ENCODE measurements at places on chromosomes 1 and 21.

- H3K27ac ChIP-seq: no peak overlapping the region
- no peaks in the 10 kb centered on the region for H3K27me3 ChIP-seq
- H3K4me1 ChIP-seq: no peaks in the 10 kb centered on the region
- no peak overlapping the region for H3K4me3 ChIP-seq
- DNase-seq: no peak
Observed at GRCh38 chr1:178953034-178953433, 72.7 kb upstream of the FAM20B start.

- no peak overlapping the region for H3K27ac ChIP-seq
- no peaks in the 10 kb centered on the region for H3K36me3 ChIP-seq
- peaks cover 12% of the 10 kb centered on the region for H3K27me3 ChIP-seq
- H3K4me3 ChIP-seq: no peak overlapping the region
- H3K4me1 ChIP-seq: no peaks in the 10 kb centered on the region
Observed at GRCh38 chr1:112054510-112054909, 65.0 kb upstream of the KCND3 start.

DNA sequence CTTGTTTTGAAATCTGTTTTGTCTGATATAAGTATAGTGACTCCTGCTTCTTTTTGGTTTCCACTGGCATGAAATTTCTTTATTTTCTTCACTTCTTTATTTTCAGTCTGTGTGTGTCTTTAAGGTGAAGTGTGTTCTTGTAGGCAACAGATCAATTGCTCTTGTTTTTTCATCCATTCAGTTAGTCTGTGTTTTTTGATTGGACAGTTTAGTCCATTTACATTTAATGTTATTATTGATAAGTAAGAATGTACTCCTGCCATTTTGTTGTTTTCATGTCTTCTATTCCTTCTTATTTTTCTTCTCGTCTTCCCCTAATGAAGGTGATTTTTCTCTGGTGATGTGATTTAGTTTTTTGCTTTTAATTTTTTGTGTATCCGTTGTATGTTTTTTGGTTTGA is 487.7 kb upstream of the PBX1 start:
- no peaks in the 10 kb centered on the region for H3K36me3 ChIP-seq
- H3K27ac ChIP-seq: no peak overlapping the region
- no peaks in the 10 kb centered on the region for H3K27me3 ChIP-seq
- no peak for DNase-seq
- no peak overlapping the region for H3K4me3 ChIP-seq
- no peaks in the 10 kb centered on the region for H3K4me1 ChIP-seq

DNA sequence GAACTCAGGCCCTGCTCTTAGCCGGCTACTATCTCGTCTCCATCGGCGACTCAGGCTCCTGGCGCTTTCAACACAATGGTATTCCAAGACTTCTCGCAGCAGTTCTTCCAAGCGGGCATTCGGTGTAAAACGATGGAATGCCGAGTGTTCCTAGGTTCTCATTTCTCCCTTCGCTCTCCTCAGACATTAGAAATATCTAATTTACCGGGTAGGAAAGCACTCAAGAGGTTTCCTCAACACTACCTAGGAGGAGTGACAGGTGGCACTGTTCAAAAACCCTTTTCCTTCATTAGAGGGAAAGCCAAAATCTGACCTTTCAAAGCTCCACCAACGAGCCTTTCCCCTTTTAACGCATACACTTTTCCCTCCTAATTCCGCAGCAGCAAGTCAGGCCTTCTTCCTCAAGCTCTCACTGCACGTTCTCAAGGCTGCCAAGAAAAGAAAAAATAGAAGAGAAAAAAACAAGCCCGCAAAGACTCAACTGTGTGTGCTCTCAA is 601 bp downstream of the UBE2G2 start:
- H3K36me3 ChIP-seq: peaks cover 55% of the 10 kb centered on the region
- peak overlapping the region; percentile 98 for H3K4me3 ChIP-seq
- DNase-seq: peak; percentile 40
- peaks cover 48% of the 10 kb centered on the region for H3K4me1 ChIP-seq

DNA sequence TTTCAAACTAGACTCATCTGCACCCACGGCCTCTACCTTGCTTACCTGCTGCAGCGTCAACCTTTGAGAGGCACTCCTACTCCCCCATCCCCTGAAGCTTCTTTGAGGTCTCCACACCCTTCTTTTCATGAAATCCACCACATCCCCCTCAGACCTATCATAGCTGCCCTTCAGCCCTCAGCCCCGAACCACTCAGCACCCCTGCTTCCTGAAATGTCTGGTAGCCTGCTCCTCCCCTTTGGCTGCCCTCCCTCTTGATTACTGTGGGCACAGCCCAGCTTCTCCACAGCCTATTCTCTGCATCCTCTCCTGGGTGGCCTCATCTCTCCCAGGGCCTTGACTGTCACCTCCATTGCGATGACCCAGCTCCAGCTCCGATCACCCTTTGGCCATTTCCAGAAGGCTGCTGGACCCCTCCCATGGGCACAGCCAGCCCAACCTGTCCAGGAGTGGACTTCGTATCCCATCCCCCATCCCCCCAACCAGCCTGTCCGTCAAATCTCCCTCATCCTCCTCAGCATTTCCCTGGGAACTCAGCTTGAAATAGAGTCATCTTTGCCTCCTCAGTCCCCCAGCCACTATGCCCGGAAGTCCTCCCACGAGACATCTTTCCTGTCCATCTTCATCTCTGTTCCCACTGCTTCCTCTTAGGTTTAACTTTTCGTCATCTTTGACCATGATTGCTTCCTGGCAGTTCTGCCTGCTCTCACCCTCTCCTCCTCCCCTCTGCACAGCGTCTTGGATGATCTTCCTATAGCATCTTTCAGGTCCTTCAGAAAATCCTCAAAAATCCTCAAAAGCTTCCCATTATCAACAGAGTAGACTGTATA is 6.1 kb upstream of the ADORA1 start:
- DNase-seq: no peak
- H3K36me3 ChIP-seq: no peaks in the 10 kb centered on the region
- H3K27me3 ChIP-seq: peaks cover 92% of the 10 kb centered on the region
- H3K27ac ChIP-seq: no peak overlapping the region
- no peak overlapping the region for H3K4me3 ChIP-seq

- no peak overlapping the region for H3K4me3 ChIP-seq
- peak overlapping the region; percentile 89 for H3K27ac ChIP-seq
- no peaks in the 10 kb centered on the region for H3K27me3 ChIP-seq
- H3K36me3 ChIP-seq: peaks cover 55% of the 10 kb centered on the region
Observed at GRCh38 chr1:156225677-156226014, 12.8 kb downstream of the PMF1 start.
